Urinary bladder (tissue), 4 donors: ENCODE measurements at places on chromosomes 1 and 21. TPM values are rescaled to one million over a fixed set of nuclear protein-coding genes. Genes with fewer than 3 reads are reported as not detected.

Gene CRNN
- total RNA-seq = not detected

Gene SPRR2D
- total RNA-seq = not detected

Gene RBP7
- 2.4 TPM for total RNA-seq

Gene GBP7
- total RNA-seq = not detected

Gene MIB2
- total RNA-seq = 20.9 TPM

Gene CELA3A
- not detected for total RNA-seq
